B cell (primary cell): ENCODE measurements at places on chromosomes 11 and 22. TPM values are rescaled to one million over a fixed set of nuclear protein-coding genes. Genes with fewer than 3 reads are reported as not detected.
A peak's percentile ranks its signal among the peaks of the same experiment; 100 is the strongest.

Gene NAALAD2
- not detected in 2 replicates for total RNA-seq

Gene OVOL1
- 0.15 and 0.17 TPM in 2 replicates for total RNA-seq

Gene GRAP2
- 13.5 and 14.4 TPM in 2 replicates for total RNA-seq

Gene KREMEN1
- total RNA-seq: not detected in 2 replicates

Gene MN1
- total RNA-seq: 0.02 and 0.07 TPM in 2 replicates

Gene PTPRJ
- 20.0 and 20.3 TPM in 2 replicates for total RNA-seq

Gene SPI1
- 98.3 and 98.8 TPM in 2 replicates for total RNA-seq

Gene BTBD18
- not detected in 2 replicates for total RNA-seq

Gene RPS3
- total RNA-seq: 3,554 and 3,642 TPM in 2 replicates

- DNase-seq: no peak
- no peak overlapping the region for H3K4me3 ChIP-seq
- peaks cover 57% of the 10 kb centered on the region for H3K36me3 ChIP-seq
- H3K27ac ChIP-seq: no peak overlapping the region
Observed at GRCh38 chr11:11884351-11884750, 42.6 kb downstream of the USP47 start.

DNA sequence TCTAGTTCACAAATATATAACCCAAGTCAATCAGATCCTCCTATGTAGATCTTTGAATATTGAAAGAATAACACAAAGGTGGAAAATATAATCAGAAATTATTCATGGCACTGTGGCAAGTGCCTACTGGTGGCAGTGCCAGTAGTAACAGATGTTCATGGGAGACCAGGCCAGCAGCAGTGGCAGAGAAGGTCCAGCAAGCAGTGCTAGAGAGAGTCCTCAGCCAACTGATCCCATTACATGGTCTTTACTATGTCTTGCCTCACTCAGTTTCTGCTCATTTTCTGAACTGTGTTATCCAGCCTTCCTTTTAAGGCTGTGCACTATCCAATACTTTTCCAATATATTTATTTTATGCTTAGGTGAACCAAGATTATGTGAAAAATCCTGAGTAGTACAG, 124.9 kb downstream of the MRTFA start:
- no peak overlapping the region for H3K4me3 ChIP-seq
- H3K27ac ChIP-seq: no peak overlapping the region
- no peak for DNase-seq

- no peak overlapping the region for H3K4me3 ChIP-seq
- no peak for DNase-seq
- H3K36me3 ChIP-seq: peaks cover 17% of the 10 kb centered on the region
- no peak overlapping the region for H3K27ac ChIP-seq
Observed at GRCh38 chr11:129946965-129947364, 51.6 kb upstream of the NFRKB start.

DNA sequence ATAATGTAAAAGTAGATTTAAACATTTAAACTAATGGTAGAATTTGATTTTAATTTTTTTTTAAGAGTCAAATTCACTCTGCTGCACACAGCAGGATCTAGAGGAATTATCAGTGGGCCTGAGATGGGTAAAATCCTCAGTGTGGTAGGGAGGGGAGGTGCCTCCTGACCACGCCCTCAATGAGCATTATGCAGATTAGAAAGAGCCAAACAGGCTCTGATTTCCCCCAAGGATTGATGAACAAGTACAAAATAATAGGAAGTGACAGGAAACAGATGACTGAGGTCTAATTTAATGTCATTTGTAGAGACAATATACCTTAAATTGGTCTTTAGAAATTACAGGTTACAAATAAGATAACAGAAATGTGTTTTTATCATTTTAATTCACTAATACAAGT, 155.2 kb downstream of the DCDC1 start:
- H3K4me3 ChIP-seq: no peak overlapping the region
- H3K27ac ChIP-seq: no peak overlapping the region
- H3K27me3 ChIP-seq: no peaks in the 10 kb centered on the region
- H3K4me1 ChIP-seq: no peaks in the 10 kb centered on the region
- DNase-seq: no peak
- H3K36me3 ChIP-seq: no peaks in the 10 kb centered on the region

DNA sequence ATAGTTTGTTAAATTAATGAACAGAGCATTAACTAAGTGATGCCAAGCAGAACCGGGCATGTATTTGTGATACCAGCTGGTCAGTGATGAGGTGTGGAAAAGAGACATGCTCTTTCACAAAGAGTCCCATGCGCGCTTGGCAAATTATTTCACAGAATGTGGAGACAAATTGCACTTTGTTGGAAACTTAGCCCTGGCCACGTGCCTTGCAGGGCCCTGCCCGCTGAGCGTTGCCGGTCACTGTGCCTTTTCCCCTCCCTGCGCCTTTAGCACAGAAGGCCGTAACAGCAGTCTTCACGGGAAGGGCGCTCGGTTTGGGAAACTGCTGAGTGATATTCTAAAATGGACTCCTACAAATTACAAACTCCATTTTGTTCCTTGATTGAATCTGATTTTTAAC, 235.9 kb downstream of the TBC1D22A start:
- H3K4me3 ChIP-seq: no peak overlapping the region
- H3K27ac ChIP-seq: no peak overlapping the region
- peaks cover 10% of the 10 kb centered on the region for H3K4me1 ChIP-seq
- DNase-seq: no peak

GRCh38 chr11:107716884-107717532, 5.2 kb upstream of the SLN start:
- no peaks in the 10 kb centered on the region for H3K4me1 ChIP-seq
- H3K27ac ChIP-seq: no peak overlapping the region
- H3K4me3 ChIP-seq: no peak overlapping the region
- no peaks in the 10 kb centered on the region for H3K27me3 ChIP-seq
- no peaks in the 10 kb centered on the region for H3K36me3 ChIP-seq

GRCh38 chr11:2869561-2870427, 15.8 kb downstream of the CDKN1C start:
- H3K4me1 ChIP-seq: peaks cover 9% of the 10 kb centered on the region
- H3K27me3 ChIP-seq: no peaks in the 10 kb centered on the region
- H3K36me3 ChIP-seq: no peaks in the 10 kb centered on the region
- DNase-seq: no peak
- no peak overlapping the region for H3K27ac ChIP-seq

DNA sequence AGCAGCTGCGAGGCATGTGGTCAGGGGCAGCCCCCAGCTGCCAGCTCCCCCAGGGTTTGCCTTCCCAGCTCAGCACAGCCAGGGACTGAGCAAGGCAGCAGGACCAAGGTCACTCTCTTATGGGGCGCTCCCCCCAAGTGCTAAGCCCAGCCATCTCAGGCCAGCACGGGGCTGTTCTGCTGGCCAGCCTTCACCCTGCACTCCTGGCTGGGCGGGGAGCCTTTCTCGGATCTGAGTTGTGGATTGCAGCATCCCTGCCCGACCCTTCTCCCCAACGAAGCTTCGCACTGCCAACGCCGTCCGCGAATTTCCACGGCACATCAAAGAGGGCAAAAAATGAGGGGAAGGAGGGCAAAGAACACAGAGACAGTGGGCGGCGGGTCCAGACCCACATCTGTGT, 42.5 kb upstream of the GAL start:
- no peaks in the 10 kb centered on the region for H3K4me1 ChIP-seq
- no peak overlapping the region for H3K27ac ChIP-seq
- no peak overlapping the region for H3K4me3 ChIP-seq
- DNase-seq: no peak

DNA sequence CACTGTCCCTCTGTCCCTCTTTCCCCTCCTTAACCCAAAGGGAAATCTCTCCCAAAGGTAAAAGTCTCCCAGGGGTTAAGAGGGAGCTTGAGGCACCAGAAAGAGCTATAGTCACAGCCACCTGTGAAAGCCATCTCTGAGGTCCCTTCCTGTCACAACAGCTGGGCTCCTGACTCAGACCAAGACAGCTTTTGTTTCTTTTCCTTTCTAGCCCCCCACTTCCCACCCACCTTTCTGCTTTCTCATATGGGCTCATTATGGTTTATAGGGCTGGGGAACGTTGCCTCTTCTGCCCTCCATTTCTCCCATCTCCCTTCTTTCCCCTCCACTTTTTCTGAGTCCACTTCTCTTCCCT, 19.1 kb downstream of the MIF start:
- no peak for DNase-seq
- H3K27ac ChIP-seq: peak overlapping the region; percentile 68
- peaks cover 24% of the 10 kb centered on the region for H3K4me1 ChIP-seq
- H3K4me3 ChIP-seq: peak overlapping the region; percentile 68
- H3K36me3 ChIP-seq: peaks cover 4% of the 10 kb centered on the region

DNA sequence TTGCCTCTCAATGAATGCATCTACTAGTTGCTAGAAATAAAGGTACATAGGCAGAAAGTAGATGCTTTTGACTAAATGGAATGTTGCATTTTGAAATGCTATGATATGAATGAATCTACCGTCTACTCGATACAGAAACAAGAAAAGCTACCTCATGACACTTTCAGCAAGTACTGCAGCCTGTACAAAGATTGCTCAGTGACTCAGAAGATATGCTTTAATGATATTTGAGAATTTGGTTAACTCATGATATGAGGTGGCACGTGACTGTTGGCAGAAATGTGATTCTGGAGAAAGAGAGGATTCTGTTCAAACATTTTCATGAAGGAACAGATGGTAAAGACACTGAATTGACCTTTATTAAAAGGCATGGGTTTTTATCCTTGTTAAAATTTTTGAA, 76.0 kb downstream of the HSD17B12 start:
- DNase-seq: no peak
- no peak overlapping the region for H3K4me3 ChIP-seq
- H3K27ac ChIP-seq: no peak overlapping the region

GRCh38 chr11:103109818-103110388, 677 bp downstream of the DYNC2H1 start:
- H3K4me1 ChIP-seq: peaks cover 17% of the 10 kb centered on the region
- H3K4me3 ChIP-seq: peak overlapping the region; percentile 67
- peak overlapping the region; percentile 67 for H3K27ac ChIP-seq
- no peaks in the 10 kb centered on the region for H3K36me3 ChIP-seq
- H3K27me3 ChIP-seq: no peaks in the 10 kb centered on the region

DNA sequence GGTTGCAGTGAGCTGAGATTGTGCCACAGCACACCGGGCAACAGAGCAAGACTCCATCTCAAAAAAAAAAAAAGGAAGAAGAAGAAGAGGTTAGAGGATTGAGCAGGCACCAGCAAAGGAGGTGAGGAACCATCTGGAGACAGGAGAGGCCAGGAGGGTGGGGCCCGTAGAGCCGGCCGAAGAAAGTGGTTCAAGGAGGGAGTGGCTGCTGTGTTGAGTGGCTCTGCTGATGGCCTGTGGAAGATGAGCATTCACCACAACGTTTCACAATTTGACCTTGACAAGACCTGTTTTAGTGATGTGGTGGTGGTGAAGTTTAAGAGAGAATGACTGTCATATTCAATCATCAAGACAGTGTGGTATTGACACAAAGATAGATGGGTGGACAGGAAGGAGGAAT, 6.8 kb upstream of the CTSD start:
- H3K4me1 ChIP-seq: peaks cover 5% of the 10 kb centered on the region
- no peaks in the 10 kb centered on the region for H3K36me3 ChIP-seq
- no peak for DNase-seq
- no peak overlapping the region for H3K27ac ChIP-seq
- no peak overlapping the region for H3K4me3 ChIP-seq
- H3K27me3 ChIP-seq: peaks cover 2% of the 10 kb centered on the region

DNA sequence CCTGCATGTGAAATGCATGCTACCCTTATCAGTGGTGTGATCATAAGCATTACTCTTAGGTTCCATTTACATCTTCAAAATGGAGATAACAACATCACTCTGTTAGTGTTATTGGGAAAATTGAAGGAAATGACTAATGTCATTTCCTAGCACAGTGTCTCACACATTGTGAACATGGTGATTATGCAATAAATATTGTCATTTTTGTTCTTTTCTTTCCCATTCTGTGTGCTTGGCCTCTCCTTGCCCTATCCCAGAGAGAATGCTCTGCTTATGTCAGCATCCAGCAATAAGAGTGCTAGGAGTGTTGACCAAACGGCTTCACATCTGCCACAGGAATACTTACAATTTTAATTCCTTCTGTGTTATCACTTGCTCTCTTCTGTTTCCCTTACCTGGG, 1024.1 kb upstream of the CCDC90B start:
- no peaks in the 10 kb centered on the region for H3K36me3 ChIP-seq
- no peaks in the 10 kb centered on the region for H3K4me1 ChIP-seq
- no peak overlapping the region for H3K27ac ChIP-seq
- DNase-seq: no peak

- no peak for DNase-seq
- no peaks in the 10 kb centered on the region for H3K4me1 ChIP-seq
- H3K4me3 ChIP-seq: no peak overlapping the region
- no peaks in the 10 kb centered on the region for H3K36me3 ChIP-seq
- no peak overlapping the region for H3K27ac ChIP-seq
- H3K27me3 ChIP-seq: peaks cover 21% of the 10 kb centered on the region
Observed at GRCh38 chr11:128937480-128937879, 5.2 kb downstream of the TP53AIP1 start.

- no peaks in the 10 kb centered on the region for H3K36me3 ChIP-seq
- H3K27ac ChIP-seq: no peak overlapping the region
- peaks cover 5% of the 10 kb centered on the region for H3K27me3 ChIP-seq
Observed at GRCh38 chr11:123216249-123216648, 21.2 kb upstream of the CLMP start.

DNA sequence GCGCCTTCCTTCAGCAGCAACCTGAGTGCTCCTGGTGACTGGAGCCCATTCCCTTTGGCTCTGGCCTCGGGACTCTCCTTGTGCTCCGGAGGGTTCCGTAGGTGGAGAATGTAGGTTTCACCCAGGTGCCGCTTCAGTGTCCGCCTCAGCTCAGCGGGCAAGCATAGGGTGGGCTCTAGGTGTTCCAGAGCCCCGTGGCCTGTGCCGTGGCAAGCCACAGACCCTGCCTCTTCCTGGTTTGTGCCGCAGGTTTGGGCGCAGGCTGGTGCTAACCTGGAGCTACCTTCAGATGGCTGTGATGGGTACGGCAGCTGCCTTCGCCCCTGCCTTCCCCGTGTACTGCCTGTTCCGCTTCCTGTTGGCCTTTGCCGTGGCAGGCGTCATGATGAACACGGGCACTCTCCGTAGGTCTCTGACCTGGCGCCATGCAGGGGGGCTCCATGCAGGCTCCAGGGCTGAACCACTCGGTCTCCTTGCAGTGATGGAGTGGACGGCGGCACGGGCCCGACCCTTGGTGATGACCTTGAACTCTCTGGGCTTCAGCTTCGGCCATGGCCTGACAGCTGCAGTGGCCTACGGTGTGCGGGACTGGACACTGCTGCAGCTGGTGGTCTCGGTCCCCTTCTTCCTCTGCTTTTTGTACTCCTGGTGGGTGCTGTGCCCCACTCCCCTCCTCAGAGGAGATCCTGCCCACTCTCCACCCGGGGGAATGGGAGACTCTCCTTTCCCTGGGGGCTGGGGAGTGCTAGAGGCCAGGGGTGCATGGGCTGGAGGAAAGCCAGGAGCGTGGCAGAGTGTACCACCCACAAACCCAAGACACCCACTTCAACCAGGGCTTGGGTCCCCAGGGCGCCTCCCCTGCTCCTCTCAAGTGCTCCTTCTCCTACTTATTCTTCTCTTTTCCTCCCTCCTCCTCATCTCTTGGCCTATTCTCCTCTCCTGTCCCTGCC, 2.4 kb downstream of the SLC22A12 start:
- H3K27ac ChIP-seq: no peak overlapping the region
- H3K27me3 ChIP-seq: no peaks in the 10 kb centered on the region
- H3K4me1 ChIP-seq: no peaks in the 10 kb centered on the region
